ENCODE measurements at places on chromosomes 13 and 19.

DNA sequence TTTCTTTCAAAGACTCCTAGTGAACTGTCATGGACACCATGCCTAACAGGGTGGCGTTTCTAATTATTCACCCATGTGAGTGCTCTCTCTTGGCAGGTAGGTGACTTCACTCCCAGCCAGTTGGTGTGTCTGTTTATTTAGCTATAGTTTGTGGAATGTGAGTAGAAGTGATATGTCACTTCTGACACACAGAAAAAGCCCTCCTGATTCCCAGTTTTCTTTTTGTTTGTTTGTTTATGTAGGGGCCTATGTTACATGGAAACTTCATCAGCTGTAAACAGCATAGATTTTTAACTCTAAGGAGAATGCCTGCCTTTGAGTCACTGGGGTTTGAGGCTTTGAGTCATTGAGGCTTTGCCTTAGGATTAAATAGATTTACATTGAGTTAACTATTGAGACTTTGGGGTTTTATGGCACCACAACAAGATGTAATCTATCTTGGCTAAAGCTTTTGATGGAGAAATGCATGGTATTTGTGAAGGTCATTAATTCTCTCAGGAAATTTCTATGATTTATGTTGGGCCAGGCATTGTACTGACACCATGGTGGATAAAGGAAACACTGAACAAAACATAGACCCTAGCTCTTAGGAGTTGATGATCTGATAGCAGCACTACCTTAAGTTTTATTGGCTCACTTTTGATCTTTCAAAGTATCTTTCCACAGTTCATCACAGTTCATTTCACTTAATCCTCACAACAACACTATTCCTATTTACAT, 45.3 kb downstream of the UFM1 start:
- DNase-seq, result no peak

DNA sequence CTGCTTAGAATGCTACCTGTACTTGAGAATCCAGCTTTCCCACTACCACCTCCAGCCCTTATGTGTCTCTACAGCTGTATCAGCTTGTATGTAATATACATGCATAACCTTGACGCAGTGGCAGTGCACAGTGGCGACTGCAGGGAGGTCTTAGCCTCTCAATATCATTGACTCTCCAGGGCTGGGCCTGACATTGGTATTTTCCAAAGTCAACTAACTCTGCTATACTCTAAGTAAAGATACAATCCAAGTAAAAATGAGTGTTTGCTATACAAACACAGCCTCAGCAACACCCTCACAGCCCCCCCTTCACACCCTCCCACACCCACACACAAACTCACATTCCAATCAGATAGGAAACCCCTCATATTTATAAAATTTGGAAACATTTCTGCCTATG, 6.7 kb upstream of the UBL3 start:
- no peak for DNase-seq

DNA sequence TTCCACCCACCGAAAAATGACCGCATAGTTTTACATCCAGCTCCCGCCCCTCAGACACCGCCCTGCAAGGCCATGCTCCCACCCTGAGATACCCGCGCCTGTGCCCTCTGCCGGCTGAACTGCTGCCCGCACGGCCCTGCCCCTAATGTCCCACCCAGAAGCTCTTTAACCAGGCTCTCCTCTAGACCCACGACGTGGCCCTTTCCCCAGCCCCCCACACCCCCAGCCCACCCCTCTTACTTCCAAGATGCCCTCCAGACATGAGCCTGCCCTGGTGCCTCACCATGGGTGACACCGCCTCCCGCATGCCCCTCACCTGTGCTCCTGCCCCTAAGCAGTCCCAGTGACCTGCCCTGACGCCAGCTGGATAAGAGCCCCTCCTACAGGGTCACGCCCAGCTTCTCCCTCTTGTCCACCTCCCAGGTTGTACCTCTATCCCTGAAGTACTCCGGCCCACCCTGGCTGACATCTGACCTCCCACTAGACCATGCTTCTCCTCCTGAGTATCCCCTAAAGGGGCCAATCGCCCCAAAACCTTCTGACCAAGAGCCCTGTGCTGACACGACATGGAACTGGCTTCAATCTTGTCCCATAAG, 51.2 kb downstream of the COLGALT1 start:
- DNase-seq, result no peak

GRCh38 chr19:10417541-10418234, 2.6 kb upstream of the PDE4A start:
- no peak for DNase-seq

DNA sequence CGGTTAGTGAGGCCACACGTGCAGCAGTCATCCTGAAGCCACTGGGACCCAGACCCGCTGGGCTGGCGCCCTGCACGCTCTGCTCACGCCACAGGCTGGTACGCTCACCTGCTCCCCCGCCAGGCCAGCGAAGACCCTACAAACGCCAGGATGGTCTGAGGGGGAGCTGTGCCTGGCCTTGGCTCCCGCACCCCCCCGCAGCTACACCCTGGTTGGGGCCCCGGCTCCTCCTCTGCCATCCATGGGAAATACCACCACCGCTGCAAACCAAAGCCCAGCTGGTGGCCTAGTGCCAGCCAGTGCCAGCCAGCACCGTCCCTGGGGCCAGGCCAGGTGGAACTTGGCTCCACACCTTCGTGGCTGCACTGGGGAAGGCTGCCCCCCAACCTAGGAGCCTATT, 23.3 kb upstream of the CACTIN start:
- DNase-seq, result no peak

DNA sequence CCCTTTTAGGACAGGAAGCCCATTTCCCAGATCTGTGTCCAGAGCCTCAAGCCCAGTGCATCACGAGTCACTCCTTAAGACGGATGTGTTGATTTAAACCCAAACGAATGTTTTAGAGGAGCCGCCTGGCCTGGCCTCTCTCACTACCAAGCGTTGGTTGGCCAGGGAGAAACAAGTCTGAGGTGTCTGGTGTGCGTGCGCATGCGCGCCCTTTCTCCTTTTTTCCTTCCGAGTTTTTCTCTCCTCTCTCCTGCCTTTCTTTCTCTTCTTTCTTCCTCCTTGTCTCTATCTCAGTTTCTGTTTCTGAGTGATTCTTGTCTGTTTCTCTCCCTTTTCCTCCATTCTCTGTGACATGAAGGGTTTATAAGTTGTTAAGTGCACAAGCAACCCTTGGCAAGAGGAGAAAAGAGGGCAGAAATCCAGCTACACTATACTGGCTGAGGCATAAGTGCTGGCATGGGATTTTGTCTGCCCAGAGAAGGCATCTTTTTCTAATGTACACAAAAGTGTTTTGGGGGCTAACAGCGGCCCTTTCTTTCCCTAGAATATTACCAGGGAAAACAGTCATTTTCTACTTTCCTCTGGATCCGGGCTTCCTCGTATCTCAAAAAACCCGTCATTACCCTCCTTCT, 170.5 kb downstream of the DNAJC15 start:
- DNase-seq, result no peak

DNA sequence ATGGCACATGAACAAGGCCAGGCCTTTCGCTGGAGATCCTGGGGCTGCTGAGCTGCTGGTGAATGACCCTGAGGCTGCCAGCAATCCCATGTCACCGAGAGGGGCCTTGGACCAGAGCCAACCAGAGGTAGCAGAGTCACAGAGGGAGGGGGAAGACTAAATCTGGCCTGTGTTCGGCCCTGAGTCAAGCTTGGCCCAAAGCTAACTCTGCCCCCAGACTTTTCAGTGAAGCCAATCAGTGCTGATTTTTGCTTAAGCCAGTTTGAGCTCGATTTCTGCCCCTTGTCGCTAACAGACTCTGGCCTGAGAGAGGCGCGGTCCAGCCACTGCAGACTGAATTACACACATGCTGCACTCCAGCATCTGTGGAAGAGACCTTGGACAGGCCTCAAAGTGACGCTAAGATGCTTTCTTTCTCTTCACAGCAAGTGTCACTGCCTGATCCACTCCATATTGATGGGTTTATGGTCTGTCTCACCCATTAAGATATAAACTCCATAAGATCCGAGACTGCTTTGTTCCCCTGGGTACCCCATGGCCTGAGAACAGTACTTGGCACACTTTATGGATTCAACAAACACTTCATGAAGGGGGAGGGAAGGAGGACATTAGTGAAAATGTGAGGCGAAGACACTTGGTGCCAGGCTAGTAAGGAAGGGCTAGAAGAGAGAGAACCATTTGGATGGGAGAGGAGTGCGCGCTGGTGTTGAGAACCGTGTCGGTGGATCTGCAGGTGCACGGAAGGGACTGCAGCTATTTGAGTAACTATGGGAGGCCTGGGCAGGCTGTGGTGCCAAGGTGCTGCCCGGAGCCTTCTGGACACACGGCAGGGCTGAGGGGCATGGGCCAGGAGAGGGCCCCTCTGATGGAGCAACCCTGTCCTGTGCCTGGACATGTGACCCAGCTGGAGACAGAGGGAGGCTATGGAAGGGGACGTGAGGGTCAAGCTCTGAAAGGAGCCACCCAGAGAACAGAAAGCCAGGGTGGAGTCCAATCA, 17.6 kb downstream of the RANBP3 start:
- DNase-seq, result no peak

GRCh38 chr19:34409189-34410164, 5.3 kb downstream of the PDCD2L start:
- no peak for DNase-seq

DNA sequence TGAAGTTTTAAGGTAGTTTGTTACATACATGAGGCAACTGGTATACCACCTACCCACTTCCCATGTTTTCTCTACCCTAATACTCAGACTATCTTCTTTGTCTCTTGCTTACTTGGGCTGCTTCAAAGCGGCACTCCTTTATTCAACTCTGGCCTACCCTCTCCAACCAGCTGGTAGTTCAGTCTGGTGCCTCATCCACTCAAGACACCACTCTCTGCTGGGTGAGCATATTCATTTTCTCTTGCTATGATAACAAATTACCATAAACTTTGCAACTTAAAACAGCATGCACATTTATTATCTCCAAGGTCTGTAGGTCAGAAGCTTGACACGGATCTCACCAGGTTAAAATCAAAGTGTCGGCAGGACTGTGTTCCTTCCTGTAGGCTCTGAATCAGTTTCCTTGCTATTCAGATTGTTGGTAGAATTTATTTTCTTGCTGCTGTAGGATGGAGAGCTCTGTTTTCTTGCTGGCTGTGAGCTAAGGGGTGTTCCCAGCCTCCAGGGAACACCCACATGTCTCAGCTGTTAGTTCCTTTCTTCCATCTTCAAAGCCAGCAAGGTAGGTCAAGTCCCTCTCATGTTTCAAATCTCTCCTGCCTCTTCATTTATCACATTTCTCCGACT, 666.0 kb downstream of the DIAPH3 start:
- no peak for DNase-seq

- DNase-seq, result no peak
These were observed 38.5 kb downstream of the TBC1D4 start for GRCh38 chr13:75443356-75443958.

DNA sequence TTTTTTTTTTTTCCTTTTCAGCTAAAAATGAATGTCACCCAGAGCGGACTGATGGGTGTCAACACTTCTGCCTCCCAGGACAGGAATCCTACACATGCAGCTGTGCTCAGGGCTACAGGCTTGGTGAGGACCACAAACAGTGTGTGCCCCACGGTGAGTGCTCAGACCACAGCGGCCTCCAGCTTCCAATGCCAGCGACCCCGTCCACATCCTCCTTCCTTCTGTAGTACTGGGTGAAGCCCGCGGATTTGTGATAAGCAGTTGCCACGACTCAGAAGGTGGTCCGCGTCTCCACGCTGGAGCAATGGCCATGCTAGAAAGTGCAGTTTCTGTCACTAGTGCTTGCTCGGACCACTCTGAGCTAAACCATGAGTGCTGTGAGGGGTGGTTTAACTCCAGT, 6.0 kb downstream of the PROZ start:
- DNase-seq, result no peak

- no peak for DNase-seq
These were observed 2.6 kb upstream of the TSHZ3 start for GRCh38 chr19:31351855-31352195.

DNA sequence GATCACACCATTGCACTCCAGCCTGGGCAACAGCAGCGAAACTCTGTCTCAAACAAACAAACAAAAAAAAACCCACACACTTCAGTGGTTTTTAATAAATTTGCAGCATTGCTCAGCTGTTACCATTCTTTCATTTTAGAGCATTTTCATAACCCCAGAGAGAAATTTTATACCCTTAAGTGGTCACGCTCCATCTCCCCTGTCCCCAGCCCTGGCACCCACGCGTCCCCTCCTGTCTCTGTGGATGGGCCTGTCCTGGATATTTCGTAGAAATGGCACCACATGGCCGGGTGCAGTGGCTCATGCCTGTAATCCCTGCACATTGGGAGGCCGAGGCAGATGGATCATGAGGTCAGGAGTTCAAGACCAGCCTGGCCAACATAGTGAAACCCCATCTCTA, 7.8 kb downstream of the THOP1 start:
- DNase-seq, result no peak

DNA sequence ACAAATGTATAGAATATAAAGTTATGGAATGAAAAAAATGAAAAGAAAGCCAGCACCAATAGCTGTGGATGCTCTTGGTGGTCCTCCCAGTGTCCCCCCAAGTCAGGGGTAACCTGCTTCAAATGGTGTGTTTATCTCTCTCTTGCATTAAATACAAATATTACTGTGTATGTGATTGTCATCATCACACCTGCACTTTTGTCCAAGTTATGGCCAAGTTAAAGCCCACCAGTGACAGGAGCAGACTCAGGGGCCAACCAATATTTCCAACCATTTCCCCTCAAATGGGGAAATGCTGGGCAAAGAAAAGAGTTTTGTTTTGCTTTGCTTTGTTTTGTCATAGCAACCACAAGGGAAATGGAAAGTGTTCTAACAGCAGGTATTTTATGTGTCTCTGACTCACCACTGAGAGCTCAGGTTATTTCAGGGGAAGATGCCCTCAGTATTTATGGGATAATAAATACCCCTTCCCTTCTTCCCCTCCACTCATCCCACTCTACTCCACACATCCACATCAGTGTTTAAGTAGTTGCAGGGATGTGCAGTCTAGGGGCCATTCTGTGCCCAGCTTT, 133.6 kb downstream of the COL4A1 start:
- no peak for DNase-seq

- DNase-seq, result peak; percentile 61
These were observed at the start of gene PVR for GRCh38 chr19:44643605-44644401. PVR (plus strand) TSS chr19:44643910; CDS start chr19:44644097, 187 bp downstream.

- DNase-seq, result no peak
These were observed 329.6 kb downstream of the EFNB2 start for GRCh38 chr13:106205871-106206270.

DNA sequence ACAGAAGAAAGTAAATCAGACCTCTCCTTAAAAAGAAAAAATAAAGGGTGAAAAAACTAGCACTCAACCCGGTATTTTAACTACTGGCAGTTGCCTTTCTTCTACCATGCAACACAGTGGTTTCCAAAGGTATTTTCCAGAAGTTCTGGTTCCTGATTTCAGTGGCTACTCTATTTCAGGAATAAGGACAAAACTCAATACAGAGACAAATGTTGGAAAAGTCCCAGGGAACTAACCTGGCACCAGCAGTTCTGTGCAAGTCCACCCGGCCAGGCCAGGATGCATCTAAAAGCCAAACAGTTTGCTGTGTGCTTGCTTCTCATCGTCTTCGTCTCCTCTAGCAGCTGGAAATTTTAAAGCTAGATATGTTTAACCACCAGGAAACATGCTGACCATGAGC, 52.5 kb downstream of the FOXO1 start:
- DNase-seq, result no peak

DNA sequence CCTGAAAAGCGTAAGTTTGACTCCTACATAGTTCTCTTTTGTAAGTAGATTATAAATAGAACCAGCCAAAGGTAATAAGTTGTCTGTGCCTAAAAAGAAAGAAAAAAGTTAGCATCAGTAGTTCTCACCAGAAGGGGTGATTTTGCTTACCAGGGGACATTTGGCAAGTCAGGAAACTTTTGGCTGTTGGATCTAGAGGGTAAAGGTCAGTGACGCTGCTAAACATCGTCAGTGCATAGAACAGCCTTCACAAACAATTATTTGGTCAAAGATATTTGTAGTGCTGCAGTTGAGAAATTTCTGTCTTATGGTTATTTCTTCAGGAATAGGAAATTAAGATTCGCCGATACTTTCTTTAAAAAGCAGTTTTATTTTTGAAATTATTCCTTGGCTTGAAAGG, 2.0 kb downstream of the USPL1 start:
- DNase-seq, result no peak
